Left ventricle myocardium superior (tissue), 1 donor: ENCODE measurements at places on chromosomes 2 and 18. TPM values are rescaled to one million over a fixed set of nuclear protein-coding genes. Genes with fewer than 3 reads are reported as not detected.

Gene SPATA3
- not detected for total RNA-seq

Gene PLCD4
- total RNA-seq: 0.55 TPM

- peak; percentile 51 for DNase-seq
Measured at GRCh38 chr2:19351899-19352697, 6.3 kb downstream of the OSR1 start.

- no peak for DNase-seq
Measured at GRCh38 chr2:236794176-236794957, 224.7 kb downstream of the ACKR3 start.

GRCh38 chr2:27073782-27074181 is 2.3 kb upstream of the OST4 start:
- no peak for DNase-seq
